ENCODE measurements at places on chromosomes 6 and 20.
A peak's percentile ranks its signal among the peaks of the same experiment; 100 is the strongest.

- peak; percentile 62 for DNase-seq
These were observed 49.8 kb downstream of the CPXM1 start for GRCh38 chr20:2750491-2751251.

DNA sequence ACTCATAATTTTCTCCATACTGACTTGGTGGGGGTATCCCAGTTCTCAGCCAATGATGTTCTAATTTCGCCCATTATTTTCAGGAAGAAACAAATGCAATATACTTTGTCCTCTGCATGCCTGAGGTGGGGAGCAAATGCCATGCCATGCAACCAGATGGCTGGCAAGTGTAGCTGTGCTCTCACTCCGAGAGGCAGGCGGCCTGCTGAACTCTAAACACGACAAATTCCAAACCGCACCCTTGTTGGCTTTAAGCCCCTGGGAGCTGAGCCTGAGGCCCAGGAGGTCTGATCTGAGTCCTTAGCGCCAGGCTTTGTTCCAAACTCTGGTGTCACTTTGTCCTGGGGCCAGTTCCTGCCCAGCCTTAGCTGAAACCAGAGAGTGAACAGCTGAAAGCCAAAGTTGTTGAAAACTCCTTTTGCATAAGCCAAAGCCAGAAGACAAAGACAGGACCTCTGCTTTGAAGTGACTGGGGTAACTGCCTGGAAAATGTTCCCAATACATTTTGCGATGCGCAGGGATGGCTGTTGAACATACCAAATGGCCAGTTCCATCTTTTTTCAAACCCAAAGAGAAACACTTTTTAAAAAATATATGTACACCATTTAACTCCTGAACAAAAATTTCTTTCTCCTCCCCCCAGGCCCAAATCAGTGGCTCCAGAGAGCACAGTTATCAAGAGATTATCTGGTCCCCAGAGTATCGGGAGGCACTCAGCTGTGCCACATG is 46.2 kb downstream of the TTI1 start:
- peak; percentile 36 for DNase-seq

DNA sequence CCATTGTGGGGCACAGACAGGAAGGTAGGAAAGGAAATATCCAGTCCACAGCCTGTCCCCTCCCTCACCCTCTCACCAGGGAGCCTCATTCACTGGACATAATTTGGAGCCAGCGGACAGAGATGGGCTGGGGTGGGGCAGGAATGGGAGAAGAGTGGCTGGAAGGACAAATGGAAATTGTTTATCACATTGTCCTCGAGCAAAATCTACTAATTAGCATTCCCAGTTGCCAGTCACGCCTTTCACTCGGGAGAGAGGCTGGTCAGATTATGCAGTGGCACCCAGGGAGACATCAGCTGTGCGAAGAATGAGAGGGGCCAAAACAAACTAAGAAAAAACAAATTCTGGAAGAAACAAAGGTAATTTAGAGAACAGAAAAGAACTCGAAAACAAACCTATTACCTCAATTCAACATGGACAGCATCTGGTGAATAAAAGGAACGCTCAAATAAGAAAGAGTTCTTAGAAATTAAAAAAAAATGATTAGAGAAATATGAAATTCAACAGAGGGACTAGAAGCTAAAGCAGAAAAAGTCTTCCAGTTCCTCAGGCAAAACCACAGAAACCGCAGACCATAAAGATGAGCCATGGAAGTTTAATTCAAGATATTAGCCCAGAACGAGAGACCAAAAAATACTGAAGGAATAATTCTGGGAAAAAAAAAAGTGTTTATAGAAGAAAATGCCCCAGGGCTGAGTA is 108.5 kb upstream of the RALGAPA2 start:
- DNase-seq, result no peak

- DNase-seq, result no peak
These were observed 20.2 kb downstream of the HLA-DPA1 start for GRCh38 chr6:33053230-33053629.

- no peak for DNase-seq
These were observed 5.2 kb upstream of the BPIFA2 start for GRCh38 chr20:33162753-33163152.

GRCh38 chr6:147142684-147143245 is 61.5 kb upstream of the STXBP5 start:
- no peak for DNase-seq

- DNase-seq, result no peak
These were observed 208.4 kb upstream of the HTR1E start for GRCh38 chr6:86728976-86729375.

DNA sequence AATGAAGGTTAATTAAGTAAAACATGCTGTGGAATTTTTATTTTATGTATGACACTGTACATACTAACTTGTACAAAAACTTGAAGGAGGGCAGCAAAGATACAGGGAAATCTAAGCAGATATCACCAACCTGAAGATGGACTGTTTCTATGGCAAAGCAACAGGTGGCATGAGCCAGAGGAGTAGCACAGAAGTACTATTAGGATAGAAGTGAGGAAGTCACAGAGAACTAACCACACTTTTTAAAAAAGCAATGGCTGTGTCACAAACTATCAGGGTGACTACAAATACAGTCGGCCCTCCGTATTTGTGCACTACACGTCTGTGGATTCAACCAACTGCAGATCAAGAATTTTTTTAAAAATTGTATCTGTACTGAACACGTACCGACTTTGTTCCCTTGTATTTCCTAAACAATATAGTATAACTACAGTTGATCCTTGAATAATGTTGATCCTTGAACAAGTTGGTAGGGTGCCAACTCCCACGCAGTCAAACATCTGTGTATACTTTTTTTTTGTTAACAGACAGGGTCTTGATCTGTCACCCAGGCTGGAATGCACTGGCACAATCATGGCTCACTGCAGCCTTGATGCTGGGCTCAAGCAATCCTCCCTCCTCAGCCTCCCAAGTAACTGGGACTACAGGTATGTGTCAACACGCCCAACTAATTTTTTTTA is 61.0 kb downstream of the NUDT3 start:
- DNase-seq, result no peak

DNA sequence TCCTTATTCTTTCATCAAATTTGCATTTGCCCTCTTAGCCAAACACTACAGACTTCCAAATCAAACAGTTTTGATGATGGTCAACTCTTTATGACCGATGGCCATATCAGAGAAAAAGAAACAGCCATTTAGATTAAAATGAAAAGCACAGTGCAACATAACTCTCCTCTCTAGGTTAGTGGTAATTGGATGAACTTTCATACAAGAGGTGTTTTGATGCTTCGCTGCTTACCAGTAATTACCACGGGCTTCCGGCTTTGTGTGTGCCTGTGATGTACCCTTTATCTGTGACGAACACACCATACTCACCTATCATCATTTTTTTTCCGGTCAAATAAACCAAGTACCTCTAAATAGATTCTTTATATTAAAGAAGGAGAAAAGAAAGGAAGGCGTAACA is 181.8 kb downstream of the FOXA2 start:
- peak; percentile 79 for DNase-seq

- DNase-seq, result no peak
These were observed 219.8 kb downstream of the KIF16B start for GRCh38 chr20:16353417-16353781.

- no peak for DNase-seq
These were observed 357.5 kb downstream of the ZFAND3 start for GRCh38 chr6:38176797-38177751.

DNA sequence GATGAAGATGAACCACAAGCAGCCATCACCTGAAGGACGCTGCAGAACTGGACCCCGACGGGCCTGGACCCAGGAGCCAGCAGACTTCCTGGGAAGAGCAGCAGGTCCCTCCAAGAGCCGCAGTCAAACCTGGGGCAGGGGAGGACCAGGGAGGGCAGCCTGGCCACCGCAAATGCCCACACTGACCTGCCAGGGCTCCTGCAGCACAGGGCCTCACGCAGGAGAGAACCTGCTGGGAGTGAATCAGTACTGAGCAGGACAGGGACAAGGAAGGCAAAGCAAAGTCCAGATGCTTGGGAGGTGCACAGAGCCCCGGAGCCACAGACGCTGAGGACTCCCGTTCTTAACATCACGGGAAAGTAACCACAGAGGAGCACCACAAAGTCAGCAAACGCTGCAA is 75.2 kb downstream of the TAF4 start:
- DNase-seq, result no peak

DNA sequence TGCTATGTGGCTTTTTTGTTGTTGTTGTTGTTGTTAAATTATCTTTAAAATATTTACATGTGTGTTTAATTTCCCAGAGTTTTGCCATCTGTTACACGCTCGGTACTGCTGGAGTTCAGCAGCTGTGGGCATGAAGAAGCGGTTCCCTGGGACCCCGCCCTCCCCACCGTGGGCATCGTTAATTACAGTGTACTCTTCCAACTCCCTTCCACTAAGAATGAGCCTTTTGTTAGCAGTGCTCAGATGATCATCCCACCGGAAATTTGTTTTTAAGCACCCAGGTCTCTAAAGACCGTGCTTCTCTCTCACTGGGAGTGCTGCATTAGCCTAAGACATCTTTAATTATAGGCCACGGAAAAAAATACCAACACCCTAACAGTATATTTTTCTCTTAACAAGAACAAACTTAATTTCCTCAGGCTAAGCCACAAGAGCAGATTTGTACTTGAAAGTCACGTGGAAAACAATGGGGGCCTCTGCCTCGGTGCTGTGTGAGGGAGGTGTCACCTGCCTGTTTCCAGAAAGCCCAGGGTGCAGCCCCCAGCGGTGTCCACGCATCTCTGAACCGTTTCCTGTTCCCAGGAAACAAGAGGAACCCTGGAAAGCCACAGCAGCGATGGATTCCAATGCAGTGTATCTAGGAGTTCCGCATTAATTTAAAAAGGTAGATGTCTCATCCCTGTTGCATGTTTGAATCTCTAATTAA is 113.3 kb upstream of the FRMD1 start:
- peak; percentile 87 for DNase-seq

- DNase-seq, result no peak
These were observed 42.5 kb downstream of the PACSIN1 start for GRCh38 chr6:34508425-34508824.

DNA sequence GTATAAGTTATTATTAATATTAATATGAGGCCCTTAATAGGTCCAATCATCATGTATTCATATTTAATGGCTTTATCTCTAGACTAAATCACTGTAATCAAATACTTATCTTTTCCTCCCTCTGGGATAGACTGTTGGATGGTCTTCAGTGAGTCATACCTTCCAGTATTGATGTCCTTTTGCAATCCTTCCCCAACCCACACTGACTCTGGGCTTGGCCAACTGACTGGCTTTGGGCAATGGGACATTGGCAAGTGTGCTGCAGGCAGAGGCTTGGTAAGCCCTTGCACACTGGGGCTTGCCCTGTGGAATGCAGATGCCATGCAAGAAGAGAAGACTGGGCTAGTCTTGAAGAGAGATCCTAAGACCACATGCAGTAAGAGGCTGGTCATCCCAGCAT is 136.6 kb downstream of the CCDC170 start:
- DNase-seq, result no peak

DNA sequence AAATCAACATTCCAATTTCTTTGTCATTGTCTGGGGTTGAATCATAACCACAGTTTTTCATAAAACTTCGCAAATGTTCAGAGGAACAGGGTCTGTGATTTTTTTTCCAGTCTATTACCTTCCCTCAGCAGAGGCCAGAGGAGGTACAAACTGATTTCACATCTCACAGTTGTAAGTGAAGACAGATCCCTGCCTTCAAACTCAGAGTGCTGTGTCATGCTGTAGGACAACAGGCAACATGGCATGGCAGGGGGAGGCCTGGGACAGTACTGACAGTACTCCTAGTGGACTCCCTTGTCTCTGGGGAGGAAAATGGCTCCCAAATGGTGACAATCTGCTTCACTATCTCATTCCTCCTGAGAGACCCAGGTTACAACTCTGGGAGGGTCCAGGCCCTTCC is 308.6 kb downstream of the CDC5L start:
- DNase-seq, result no peak

DNA sequence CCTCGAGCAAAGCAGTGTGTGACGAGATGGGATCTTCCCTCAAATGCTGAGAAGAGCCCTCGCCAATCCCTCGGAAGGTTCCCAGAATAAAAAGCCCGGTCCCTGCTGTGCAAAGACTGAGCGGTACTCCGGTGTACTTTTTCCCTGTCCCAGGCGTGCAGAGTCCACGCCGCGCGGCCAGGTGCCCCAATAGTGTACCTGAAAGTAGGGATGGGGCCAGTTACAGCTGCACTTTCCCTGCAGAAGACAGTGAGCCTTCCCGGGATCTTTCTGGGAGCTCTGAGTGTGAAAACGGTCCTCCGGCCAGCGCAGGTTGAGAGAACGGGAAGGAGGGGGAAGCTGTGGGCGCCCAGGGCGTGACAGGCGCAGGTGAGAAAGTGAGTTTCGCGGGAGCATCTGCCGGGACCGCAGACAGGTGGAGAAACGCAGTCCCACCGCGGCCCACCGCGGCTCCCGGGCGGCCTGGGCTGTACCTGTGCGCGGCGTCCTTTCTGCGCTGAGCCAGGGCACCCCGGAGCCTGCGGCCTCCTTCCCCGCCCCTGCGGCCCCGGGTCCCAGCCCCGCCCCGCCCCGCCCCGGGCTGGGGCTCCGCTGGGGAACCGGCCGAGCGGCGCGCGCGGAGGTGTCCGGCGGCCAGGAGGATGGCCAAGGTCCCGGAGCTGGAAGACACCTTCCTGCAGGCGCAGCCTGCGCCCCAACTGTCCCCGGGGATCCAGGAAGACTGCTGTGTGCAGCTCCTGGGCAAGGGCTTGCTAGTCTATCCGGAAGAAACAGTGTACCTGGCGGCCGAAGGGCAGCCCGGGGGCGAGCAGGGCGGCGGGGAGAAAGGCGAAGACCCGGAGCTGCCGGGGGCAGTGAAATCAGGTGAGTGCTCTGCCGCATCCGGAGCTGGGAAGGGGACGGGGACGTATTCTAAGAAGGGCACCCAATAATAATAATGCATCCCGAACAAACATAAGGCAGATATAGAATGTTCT is at the start of gene RFX6:
RFX6 (plus strand) TSS at position 608 of the 977 bp plus-strand sequence; CDS start at position 642, 34 bp downstream.
- peak; percentile 64 for DNase-seq

DNA sequence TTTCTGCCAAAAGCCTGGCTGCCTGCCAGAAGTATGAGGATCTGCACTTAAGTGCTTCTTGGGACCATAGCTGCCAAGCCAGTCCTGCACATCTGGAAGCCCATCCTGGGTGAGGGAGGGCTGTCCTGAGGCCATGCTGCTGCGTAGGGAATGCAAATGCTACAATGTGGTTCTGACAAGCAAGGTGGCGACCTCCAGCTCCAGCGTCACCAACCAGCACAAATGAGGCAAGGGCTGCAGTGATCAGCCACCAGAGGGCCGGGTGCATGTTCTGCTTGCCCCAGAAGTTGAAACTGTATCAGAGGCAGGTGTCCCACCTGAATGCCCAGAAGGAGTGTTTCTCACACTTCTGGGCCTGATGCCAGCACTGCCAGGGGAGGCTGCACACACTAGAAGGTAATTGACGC is 99.1 kb upstream of the KCNQ5 start:
- no peak for DNase-seq

Data from NCI-H526 (cell line).